Activated T-cell treated with anti-CD3 and anti-CD28 coated beads, Interleukin-2, amount 50 U/mL, for 4 hours (primary cell): ENCODE measurements at places on chromosomes 1 and 21. TPM values are rescaled to one million over a fixed set of nuclear protein-coding genes. Genes with fewer than 3 reads are reported as not detected.

DNA sequence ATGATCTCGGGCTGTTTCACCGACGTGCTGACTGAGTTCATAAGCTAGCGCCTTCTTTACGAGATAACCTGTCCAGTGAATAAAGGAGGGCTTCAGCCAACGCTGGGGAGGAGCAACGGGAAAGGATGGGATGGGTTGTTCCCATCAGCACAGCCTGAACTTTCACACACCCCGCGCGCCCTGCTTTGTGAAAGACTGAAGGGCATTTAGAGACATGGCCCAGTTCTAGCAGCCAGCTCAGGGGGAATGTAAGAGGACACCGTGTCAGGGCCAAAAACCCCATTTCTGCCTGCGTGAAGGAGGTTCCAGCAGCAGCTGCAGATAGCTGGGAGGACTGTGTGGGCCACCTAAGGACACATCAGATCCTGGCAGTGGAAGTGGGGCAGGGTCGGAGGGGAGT, 255.1 kb upstream of the RAB4A start:
- no peak for DNase-seq

- no peak for DNase-seq
Measured at GRCh38 chr1:235021815-235022214, 106.8 kb downstream of the TOMM20 start.

DNA sequence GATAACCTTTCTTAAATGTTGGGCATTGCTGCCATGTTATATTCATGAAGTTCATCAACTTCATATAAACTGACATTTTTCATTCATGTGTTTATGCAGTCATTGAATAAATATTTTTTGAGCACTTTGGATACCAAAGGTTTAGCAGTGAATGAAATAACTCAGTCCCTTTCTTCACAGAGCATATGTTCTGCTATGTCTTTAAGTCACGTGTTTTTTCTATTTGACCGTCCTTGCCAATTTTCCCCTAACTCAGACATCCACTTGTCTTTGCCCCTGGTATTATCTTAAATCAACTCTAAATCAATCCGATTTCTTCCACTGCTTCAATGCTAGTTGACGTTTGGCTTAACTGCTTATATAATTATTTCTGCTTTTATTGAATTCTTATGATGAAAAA, 16.6 kb downstream of the ADARB1 start:
- DNase-seq: no peak

KLHDC9 gene
- 0.43 TPM for total RNA-seq
